ENCODE measurements at places on chromosomes 5 and 9.

GRCh38 chr5:107425541-107426031 is 245.2 kb downstream of the EFNA5 start:
- no peak for DNase-seq

- no peak for DNase-seq
These were observed 928 bp downstream of the RPL7A start for GRCh38 chr9:133348718-133349573.

DNA sequence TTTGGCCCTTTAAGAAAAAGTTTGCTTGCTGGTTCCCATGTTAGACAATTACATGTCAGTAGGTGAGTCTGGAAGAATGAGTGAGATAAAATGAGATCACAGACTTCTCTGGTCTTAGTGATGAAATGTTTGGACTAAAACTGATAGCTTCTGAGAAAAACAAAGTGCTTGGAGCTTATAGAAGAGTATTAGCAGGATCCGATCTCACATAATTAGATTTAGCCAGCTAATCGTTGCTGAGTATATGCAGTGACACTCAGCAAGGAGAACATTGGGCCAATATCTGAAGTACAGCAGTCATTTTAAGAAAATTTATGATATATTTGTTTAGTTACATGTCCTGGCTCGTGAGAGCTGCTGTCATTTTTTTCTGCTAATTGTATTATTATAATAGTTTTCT is 135.8 kb downstream of the SNCAIP start:
- no peak for DNase-seq

- no peak for DNase-seq
These were observed 34.2 kb downstream of the NDUFS6 start for GRCh38 chr5:1835431-1835830.

- DNase-seq = no peak
These were observed 273.7 kb downstream of the FANCC start for GRCh38 chr9:95043826-95044225.

DNA sequence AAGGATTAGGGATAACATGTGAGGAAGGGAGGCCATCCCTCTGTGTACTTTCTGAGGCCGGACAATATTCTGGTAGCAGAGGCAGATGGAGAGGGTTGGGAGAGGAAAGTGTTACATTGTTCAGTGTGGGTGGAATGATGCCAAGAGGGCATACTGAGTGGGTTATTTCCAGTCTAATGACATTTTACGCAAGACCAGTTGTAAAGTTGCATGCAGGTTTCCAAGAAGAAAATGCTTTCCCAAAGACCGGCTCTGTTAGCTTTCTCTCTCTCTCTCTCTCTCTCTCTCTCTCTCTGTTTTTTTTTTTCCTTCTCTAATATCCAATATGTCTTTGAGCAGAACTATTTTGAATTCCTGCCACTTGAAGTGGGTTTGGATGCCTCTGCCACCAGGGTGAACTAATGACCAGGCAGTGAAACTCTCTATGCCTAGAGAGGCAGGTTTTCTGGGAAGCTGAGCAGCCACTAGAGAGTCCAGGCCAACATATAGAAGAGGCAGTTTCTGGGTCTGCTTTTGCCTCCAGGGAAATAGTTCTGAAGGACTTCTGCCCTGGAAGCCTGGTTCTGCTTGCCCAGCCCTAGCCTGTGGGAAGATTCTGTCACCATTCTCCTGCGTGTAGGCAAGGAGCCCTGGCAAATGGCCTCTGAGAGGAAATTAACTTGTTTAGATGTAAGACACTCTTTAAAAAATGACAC is 24.4 kb upstream of the ZNF366 start:
- no peak for DNase-seq

DNA sequence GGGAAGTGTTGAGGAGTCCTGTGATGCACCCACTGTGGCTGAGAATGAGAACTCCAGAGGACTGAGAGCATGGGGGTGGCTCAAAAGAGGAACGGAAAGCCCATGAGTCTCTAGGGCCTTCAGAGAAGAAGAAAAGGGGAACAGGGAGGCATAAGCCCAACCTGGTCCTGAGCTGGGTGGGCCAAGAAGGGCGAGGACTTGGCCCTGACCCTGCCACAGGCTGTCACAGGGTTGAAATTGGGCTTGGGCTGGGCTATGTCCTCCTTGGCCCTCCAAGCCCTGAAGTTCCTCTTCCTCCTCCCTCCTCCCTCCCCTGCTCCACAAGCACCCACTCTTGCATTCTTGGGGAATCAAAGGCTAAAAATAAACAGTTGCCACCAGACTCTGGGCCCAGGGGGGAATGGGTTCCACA is 49.3 kb upstream of the PPARGC1B start:
- no peak for DNase-seq

GRCh38 chr5:173035904-173036707 is 20.0 kb upstream of the CREBRF start:
- DNase-seq = no peak

DNA sequence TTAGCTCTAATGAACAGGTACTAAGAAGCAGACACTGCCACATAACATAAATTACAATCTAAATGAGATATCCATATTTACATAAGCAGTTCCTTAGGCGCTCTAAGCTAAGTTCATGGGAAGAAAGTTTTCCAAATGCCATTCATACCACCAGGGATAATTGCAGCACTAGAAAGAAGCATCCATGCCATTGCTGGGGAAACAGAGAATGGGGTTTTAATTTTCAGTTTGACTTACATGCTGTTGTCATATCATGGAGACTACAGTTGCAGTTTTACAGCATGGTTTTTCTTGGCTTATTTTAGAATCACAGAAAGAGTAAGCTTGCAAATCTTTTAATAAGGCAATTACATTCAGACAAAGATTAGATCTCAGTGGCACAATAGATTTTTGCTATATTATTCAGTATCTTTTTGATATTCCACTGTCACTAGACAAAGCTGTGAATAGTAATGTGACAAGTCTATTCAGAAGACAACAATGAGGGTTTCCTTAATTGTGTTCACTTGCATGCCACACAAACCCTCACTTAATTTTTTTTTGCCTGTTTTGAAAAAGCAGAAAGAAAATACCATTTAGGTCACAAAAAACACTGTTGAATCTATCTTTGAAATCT is 108.4 kb upstream of the ELAVL2 start:
- DNase-seq = no peak

- no peak for DNase-seq
These were observed 201.7 kb upstream of the OTULINL start for GRCh38 chr5:14379739-14380497.

- no peak for DNase-seq
These were observed 5.0 kb upstream of the TMEM268 start for GRCh38 chr9:114606068-114606467.

Measured in activated CD4-positive, CD25-positive, alpha-beta regulatory T cell (primary cell).